Activated CD4-positive, alpha-beta T cell treated with anti-CD3 and anti-CD28 coated beads, Interleukin-2, amount 50 U/mL, for 4 hours (primary cell): ENCODE measurements at places on chromosomes 16 and 17.

DNA sequence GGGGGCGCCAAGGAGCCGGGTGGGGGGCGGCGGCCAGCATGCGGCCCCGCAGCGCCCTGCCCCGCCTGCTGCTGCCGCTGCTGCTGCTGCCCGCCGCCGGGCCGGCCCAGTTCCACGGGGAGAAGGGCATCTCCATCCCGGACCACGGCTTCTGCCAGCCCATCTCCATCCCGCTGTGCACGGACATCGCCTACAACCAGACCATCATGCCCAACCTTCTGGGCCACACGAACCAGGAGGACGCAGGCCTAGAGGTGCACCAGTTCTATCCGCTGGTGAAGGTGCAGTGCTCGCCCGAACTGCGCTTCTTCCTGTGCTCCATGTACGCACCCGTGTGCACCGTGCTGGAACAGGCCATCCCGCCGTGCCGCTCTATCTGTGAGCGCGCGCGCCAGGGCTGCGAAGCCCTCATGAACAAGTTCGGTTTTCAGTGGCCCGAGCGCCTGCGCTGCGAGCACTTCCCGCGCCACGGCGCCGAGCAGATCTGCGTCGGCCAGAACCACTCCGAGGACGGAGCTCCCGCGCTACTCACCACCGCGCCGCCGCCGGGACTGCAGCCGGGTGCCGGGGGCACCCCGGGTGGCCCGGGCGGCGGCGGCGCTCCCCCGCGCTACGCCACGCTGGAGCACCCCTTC, 484 bp downstream of the FZD2 start:
- no peak for DNase-seq

DNA sequence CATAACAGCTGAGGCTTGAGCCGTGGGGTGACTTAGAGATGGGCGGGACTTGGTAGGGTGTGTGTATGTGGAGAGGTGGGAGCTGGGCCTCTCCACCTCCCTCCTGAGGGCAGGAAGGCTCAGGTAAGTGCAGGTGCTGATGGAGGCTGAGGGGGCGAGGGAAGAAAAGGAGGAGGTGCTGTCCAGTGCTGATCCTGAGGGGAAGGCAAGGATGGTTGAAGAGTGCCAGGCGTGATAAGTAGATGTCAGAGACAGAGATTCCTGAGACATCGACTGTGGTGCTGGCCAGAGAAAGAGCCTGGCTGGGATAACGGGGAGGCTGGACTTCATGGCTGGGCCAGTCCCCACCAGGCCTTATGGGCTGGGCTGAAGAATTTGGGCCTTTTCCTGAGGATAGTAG, 159.1 kb downstream of the SDK2 start:
- no peak for DNase-seq

GRCh38 chr17:32269377-32269776, 3.7 kb downstream of the RHBDL3 start:
- no peak for DNase-seq

DNA sequence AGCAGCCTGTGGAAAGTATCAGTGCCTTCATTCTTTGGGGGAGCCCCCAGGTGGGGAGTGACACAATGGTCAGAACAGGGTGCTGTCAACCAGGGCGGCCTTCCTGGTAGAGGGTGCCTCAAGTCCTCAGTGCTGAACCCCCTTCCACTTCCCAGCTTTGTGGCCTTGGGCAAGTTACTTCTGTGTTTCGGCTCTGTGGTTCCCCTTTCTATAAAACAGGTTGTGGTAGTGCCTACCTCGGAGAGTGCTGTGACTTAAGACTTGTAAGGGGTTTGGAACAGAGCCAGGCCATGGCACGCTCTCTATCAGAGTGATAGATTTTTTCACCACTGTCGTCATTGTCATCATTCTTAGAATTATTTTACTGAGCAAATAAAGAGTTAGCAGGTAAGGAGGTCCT, 141.1 kb downstream of the CCDC182 start:
- peak; percentile 67 for DNase-seq

DNA sequence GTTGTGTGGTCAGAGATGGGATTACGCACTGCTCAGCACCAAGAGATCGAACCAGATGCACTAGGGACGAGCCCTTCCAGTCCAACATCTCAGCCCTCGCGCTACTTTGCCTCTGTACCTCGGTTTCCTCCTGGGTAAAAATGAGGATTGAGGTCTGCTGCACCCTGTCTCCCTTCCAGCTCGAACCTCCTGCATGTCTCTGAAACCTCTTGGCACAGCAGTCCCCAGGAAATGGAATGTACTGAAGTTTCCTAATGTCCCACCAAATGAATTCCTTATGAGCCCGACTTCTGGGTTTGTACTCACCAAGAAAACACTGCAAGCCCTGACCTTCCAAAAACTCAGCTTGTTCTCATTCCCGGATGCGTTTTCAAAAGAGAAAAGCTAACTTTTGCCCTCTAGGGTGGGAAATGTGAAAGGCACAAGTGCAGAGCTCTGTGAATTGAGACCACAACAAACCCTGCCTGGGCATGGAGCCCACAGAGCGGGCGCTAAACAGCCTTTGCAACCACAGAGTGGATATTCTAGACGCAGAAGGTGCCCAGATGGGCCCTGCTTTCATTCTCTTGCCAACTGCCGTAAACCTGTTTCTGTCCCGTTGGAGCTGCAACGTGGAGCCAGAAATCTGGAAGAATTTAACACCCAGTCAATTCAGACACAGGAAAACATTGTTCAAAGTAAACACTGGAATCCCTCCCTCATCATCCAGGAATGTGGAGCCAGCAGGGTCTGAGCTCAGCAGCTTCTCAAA, 10.3 kb downstream of the CDRT4 start:
- DNase-seq = no peak

- DNase-seq = no peak
These were observed 22.1 kb upstream of the NAT9 start for GRCh38 chr17:74798239-74798707.
